ENCODE measurements at places on chromosomes 16 and 17.

DNA sequence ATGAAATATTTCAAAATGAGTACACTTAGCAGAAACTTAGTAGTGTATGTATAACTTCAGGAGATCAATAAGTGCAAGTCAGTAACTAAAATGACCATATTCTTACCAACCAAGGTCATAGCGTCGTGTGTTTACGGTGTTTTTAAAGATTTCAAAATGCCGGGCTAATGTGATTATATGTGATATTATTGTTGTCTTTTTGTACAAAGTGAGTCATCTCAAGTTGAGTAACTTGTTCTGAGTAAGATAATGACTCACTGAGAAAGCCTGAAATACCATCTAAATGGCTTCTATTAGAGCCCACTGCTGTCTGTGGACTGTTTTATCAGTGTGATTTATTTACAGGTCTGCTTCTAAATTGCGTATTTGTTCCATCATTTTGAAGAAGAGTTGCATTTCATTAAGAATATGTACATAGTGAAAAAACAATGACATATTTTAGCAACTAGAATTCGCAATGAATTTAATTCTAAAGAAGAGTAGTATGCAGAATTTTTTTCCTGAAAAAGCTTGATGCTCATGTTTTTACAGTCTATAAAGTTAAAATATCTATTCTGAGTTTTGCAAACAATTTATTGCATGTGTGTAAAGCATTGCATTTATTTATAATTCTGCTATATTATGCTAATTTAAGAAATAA is 12.7 kb downstream of the KRT12 start:
- H3K27ac ChIP-seq = peak overlapping the region; percentile 74
- DNase-seq = no peak
- no peak overlapping the region for H3K4me3 ChIP-seq
- peaks cover 29% of the 10 kb centered on the region for H3K4me1 ChIP-seq
- H3K36me3 ChIP-seq = no peaks in the 10 kb centered on the region
- H3K27me3 ChIP-seq = no peaks in the 10 kb centered on the region

- H3K27ac ChIP-seq = no peak overlapping the region
- H3K27me3 ChIP-seq = no peaks in the 10 kb centered on the region
- H3K4me3 ChIP-seq = no peak overlapping the region
- DNase-seq = no peak
- H3K36me3 ChIP-seq = peaks cover 54% of the 10 kb centered on the region
- H3K4me1 ChIP-seq = peaks cover 20% of the 10 kb centered on the region
These were observed 2.1 kb upstream of the C17orf107 start for GRCh38 chr17:4897198-4897687.

GRCh38 chr17:35947156-35947585 is 3.7 kb upstream of the LYZL6 start:
- H3K36me3 ChIP-seq = no peaks in the 10 kb centered on the region
- H3K4me1 ChIP-seq = no peaks in the 10 kb centered on the region
- no peak overlapping the region for H3K27ac ChIP-seq
- no peaks in the 10 kb centered on the region for H3K27me3 ChIP-seq

DNA sequence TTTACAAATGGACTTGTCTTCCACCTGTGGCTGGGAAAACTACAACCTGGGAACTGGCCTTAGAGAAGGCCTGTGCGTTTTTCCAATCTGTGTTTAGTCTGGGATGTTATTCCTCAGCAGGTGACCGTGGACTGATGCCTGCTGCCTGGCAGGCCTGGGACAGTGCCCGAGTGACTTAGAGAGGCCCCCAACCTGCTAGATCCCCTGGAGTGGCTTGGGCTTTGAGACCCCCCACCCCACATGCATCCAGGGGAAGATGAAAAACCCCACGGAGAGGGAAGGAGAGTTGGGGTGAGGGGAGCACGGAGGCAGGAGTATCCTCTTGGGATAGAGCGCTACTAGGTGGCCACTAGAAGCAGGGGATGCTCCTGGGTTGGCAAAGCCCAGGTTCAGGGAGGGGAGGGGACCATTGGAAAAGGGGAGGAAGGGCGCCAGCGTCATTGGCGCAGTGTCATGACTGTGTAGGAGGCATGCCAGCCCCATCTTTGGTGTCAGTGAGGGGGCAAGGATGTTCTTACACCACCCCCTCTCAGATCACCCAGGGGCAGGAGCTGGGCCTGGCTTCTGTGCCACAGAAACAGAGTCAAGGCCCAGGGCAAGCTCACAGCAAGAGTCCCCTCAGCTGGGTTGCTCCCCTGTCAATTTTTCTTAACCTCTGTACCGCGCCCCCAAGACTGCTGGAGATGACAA is 54.1 kb downstream of the MEAK7 start:
- no peak overlapping the region for H3K4me3 ChIP-seq
- H3K4me1 ChIP-seq = no peaks in the 10 kb centered on the region
- DNase-seq = no peak
- H3K27me3 ChIP-seq = no peaks in the 10 kb centered on the region
- H3K27ac ChIP-seq = no peak overlapping the region

GRCh38 chr17:611202-611601 is 103.4 kb downstream of the VPS53 start:
- no peaks in the 10 kb centered on the region for H3K36me3 ChIP-seq
- H3K4me1 ChIP-seq = no peaks in the 10 kb centered on the region
- H3K27ac ChIP-seq = no peak overlapping the region

DNA sequence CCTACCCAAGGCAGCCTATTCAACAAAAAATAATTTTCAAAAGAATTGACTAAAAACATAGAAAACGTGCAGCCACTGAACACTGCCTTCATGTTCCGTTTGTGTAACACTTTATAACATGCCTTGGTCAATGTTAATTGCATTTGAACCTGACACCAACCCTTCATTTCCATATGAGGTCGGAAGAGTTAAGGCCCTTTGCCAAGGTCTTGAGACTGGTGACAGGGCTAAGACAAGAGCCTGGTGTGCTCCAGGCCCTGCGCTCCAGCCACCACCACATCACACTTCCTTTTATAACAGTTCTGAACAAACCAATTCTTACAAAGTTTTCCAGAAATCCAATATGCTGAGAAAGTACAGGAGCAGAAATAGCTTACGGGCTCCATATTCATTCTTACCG is 4.2 kb downstream of the BBS2 start:
- H3K4me1 ChIP-seq = peaks cover 54% of the 10 kb centered on the region
- peak overlapping the region; percentile 91 for H3K27ac ChIP-seq
- H3K36me3 ChIP-seq = peaks cover 8% of the 10 kb centered on the region
- DNase-seq = no peak
- H3K27me3 ChIP-seq = no peaks in the 10 kb centered on the region
- H3K4me3 ChIP-seq = no peak overlapping the region

GRCh38 chr17:41792845-41793783 is 6.6 kb upstream of the JUP start:
- H3K27ac ChIP-seq = peak overlapping the region; percentile 62
- no peak overlapping the region for H3K4me3 ChIP-seq
- no peaks in the 10 kb centered on the region for H3K27me3 ChIP-seq
- no peaks in the 10 kb centered on the region for H3K36me3 ChIP-seq

- no peak overlapping the region for H3K27ac ChIP-seq
- peaks cover 18% of the 10 kb centered on the region for H3K4me1 ChIP-seq
These were observed 151.9 kb downstream of the MSI2 start for GRCh38 chr17:57408071-57408811.

GRCh38 chr17:9274973-9275372 is 253.7 kb downstream of the NTN1 start:
- no peaks in the 10 kb centered on the region for H3K4me1 ChIP-seq
- no peaks in the 10 kb centered on the region for H3K36me3 ChIP-seq
- H3K4me3 ChIP-seq = no peak overlapping the region
- no peak for DNase-seq
- no peak overlapping the region for H3K27ac ChIP-seq
- H3K27me3 ChIP-seq = no peaks in the 10 kb centered on the region

DNA sequence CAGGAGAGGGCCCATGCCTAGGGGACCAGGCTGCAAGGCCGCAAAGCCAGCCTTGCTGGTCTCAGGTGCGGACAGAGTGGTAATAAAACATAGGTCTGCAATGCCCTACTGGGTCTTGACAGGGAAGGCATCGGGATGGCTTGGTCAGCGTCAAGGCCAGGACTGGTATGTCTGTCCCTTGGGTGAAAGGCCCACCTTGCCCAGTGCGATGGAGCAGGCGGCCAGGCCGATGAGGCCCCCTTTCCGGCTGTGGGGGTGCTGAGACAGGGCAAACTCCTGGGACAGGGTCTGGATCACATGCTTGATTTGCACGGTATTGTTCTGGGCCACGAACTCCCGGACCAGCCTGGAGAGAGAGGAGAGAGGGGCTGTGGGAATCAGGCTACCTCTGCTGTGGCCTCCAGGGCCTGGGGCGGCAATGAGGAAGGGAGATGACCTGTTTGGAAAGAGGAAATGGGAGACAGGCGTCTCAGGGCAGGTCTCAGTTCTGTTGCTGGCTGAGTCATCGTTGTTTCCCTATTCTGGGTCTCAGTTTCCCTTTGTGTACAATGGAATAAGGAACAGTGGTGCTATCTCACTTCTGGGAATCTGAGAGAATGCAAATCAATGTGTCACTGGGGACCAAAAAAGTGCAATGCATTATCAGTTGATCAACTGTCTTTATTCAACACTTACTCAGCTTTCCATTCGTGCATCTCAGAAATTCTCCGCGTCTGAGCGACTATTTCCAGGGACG is 14.8 kb downstream of the VAC14 start:
- no peaks in the 10 kb centered on the region for H3K36me3 ChIP-seq
- H3K27ac ChIP-seq = no peak overlapping the region
- H3K27me3 ChIP-seq = no peaks in the 10 kb centered on the region
- peaks cover 9% of the 10 kb centered on the region for H3K4me1 ChIP-seq
- DNase-seq = no peak
- H3K4me3 ChIP-seq = no peak overlapping the region

DNA sequence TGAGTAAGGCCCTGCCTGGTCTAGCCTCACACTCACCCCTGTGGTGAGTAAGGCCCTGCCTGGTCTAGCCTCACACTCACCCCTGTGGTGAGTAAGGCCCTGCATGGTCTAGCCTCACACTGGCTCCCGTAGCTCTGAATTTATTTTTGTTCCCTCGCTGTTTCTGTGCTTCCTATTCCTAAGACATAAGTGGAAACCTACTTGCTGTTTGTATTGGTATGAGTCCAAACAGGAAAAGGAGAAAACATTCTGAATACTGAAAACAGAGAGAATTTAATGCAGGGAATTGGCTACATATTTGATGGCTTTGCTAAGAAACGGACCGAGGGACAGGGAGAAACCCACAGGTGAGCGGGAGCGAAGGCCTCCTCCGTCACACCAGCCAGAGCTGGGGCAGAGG is 267.8 kb downstream of the FOXL1 start:
- H3K4me1 ChIP-seq = no peaks in the 10 kb centered on the region
- H3K36me3 ChIP-seq = no peaks in the 10 kb centered on the region
- no peak for DNase-seq
- no peaks in the 10 kb centered on the region for H3K27me3 ChIP-seq
- no peak overlapping the region for H3K27ac ChIP-seq
- H3K4me3 ChIP-seq = no peak overlapping the region

DNA sequence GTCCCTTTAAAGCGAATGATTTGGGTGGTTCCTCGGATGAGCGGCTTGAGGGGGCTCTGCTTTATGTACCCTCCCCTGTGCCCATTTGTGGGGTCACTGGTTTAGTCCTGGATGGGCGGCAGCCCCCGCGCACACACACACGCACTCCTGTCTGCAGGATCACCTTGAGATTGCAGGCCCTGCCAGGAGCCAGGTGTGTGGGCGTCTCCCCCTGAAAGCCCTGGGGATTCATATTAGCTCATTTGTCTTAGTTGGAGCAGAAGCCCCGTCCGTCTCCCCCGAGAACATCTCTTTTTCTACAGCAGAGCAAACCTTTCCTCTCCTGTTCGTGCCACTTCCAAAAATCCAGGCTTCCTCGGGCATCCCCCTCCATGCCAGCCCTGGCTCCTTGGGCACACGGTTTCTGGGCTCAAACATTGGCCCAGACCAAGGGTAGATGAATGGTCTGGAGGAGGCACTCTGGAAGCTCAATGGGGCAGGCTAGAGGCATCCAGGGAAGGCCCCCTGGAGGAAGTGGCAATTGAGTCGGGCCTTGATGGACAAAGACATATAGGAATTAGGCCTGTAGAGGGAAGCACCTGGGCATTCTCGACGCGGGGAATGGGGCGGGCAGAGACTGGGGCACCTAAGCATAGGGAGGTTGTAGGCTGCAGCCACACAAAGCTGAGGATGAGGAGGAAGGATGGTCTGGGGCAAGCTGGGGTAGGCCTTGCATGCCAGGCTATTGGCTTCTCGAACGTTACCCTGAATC is 218.5 kb upstream of the GSE1 start:
- H3K27ac ChIP-seq = peak overlapping the region; percentile 70
- H3K4me1 ChIP-seq = peaks cover 58% of the 10 kb centered on the region

- DNase-seq = no peak
- H3K27ac ChIP-seq = no peak overlapping the region
- H3K27me3 ChIP-seq = no peaks in the 10 kb centered on the region
- H3K4me1 ChIP-seq = peaks cover 17% of the 10 kb centered on the region
These were observed 14.8 kb upstream of the WFDC1 start for GRCh38 chr16:84279881-84280280.

GRCh38 chr16:84738255-84739038 is 38.6 kb downstream of the USP10 start:
- H3K4me1 ChIP-seq = peaks cover 73% of the 10 kb centered on the region
- no peak overlapping the region for H3K4me3 ChIP-seq
- H3K27ac ChIP-seq = peak overlapping the region; percentile 67
- H3K36me3 ChIP-seq = no peaks in the 10 kb centered on the region
- no peaks in the 10 kb centered on the region for H3K27me3 ChIP-seq

Measured in vagina (tissue), 2 donors.